Right kidney (tissue), 9 donors: ENCODE measurements at places on chromosomes 12 and 14.

- DNase-seq, result no peak
Observed at GRCh38 chr12:121647-122046, 55.1 kb downstream of the IQSEC3 start.

GRCh38 chr14:41605550-41606281 lies 960 bp upstream of the LRFN5 start:
- DNase-seq, result peak; percentile 87

DNA sequence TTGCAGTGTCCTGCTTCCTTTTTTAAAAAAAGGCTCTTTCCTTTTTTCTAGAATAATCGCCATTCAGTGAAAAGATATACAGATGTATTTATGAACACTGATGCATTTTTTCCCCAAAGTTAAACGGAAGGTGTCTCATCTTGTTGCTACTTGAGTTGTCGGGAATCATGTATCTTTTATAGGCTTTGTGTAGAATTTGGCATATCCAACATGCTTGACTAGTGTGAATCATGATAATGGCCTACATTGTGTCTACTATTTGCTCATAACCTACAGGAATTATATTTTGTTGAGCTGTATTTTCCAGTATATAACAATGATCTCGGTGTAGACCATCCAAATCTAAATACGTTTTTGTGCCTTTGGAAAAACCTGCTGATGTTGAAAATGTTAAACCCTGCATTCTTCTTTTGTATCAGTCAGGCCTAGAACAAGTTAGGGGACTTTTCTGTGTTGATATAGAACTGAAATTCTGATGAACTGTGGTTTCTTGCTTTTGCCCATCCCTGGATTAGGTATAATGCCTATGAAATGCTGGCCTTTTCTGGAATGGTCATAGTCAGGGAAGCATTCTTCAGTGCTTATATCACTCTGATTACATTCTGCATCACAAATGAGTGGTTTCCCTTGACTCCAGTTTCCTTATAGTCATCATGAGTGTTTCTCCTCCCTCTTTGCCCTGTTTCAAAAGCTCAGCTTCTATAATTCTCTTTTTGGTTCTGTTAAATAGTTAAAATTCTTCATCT lies 10.8 kb downstream of the BMAL2 start:
- DNase-seq, result no peak

- no peak for DNase-seq
Observed at GRCh38 chr14:21840765-21841164, 167.1 kb upstream of the OR4E1 start.

DNA sequence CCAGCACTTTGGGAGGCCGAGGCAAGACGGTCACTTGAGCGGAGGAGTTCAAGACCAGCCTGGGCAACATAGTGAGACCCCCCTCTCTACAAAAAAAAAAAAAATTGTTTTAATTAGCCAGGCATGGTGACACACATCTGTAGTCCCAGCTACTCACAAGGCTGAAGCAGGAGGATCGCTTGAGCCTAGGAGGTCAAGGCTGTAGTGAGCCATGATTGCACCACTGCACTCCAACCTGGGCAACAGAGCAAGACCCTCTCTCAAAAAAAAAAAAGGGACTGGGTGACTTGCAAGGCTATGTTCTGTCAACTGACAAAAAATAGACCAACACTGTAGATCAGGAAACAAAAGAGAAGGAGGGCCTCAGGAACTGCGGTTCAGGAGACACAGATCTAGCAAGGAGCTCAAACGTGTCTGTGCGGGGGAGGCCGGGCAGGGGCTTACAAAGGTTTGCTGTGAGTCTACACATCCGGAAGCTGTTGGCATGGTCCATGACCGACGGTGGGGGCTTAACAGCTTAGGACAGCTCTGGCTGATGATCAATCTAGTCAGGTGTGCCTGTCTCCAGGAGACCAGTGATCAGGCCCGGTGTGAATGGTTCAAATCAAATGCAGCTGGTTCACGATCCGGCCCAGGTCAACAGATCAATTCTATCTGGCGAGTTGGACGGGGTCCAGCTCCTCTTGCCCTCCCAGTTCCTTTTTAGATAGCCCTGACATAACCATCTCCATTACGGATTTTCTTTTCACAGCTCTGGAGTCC lies 31.7 kb upstream of the INF2 start:
- DNase-seq, result no peak

DNA sequence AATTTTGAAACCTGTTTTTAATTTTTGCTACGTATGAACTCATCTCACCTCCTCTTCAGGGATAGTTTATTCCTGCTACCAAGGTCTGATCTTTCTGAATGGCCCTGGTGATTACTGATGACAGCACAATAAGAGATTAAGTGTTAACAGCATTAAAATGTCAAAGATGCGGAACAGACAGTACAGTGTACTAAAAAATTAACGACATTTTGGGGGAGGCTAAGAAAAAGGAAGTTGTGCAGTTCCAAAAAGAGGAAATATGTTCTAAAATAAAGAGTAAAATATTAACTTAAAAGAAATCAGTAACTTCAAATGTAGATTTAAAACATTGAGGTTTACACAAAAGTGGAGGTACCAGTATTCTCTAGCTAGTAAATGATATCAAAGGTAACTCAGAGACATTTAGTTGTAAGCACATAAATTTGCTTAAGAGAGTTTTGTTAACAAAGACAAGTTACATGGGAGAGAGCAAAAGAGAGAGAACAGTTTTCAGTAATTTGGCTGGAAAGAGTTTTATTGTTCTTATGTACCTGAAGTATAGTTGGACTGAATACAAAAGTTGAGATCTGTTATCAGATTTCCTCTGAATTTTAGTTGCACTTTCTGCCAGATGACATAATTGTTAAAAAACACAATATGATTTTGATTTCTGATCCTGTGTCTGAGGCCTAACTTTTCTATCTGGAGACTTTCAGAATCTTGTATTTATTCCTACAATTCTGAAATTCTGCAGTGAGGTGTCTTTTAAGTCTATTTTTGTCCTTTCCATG lies 4.2 kb upstream of the CLECL1 start:
- DNase-seq, result no peak

DNA sequence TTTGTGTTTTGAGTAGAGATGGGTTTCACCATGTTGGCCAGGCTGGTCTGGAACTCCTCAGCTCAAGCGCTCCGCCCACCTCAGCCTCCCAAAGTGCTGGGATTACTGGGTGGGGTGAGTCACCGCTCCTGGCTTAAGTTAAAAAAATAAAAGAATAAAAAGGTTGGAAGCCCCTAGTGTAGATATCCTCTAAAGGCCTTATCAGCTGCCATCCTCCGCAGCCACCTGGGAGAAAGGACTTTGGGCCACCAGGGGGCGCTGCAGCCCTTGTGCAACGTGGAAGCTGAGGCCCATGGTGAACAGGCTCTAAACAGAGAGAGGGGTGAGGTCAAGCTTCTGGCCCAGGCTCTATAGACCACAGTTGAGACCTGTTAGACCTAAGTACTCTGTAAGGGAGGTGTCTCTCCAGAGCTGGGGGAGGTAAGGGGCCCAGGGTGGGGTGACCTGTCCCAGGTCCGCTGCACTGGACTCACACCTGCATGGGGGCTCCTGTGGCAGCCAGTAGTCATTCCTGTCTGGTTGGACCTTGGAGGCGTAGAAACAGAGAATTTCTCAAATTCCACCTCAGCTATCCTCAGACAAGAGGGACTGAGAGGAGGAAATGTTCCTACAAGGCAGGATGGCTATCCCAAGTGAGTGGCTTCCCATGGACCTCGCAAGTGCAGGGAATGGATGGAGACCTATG lies 14.0 kb upstream of the RACGAP1 start:
- DNase-seq, result peak; percentile 49

DNA sequence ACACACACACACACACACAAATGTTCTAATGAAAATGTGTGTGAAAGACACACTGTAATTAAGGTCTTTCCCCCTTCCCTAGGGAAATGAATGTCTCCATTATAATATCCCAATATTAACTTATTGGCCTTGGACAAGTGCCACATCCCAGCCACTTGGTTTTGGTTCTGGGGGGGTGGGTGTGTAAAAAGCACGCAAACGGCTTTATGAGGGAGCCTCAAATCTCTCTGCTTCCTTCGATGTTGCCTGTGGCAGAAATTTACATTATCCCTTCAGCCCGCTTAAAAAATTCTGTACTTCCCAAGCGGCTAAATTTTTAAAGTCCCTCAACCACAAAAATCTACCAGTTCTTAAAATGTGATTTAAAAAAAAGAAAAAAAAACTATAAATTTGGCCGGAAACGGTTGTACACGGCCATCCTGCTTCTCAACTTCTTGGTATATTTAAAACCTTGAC lies 432 bp downstream of the C14orf93 start:
- no peak for DNase-seq

- DNase-seq, result peak; percentile 23
Observed at GRCh38 chr12:12323591-12323990, 26.5 kb downstream of the MANSC1 start.

DNA sequence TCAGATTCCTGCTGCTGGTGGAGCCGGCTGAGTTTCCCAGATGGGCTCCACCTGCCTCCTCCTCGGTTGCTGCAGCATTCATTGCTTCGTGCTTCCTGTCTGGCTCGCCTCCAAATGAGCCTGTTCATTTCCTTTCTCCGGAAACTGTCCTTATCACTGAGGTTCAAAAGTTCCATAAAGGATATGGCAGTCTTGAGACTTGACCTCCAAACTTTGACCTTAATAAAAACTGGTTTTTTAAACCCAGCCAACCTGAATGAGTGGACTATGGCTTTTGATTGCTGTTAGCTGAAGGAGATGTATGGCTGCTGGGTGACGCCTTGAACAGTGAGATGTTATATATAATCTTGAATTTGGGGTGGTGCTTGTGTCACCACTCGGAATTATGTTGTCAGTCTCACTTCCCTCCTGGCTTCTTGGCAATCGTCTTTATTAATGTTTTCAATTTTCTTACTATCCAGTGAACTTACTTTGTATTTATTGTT lies 62.7 kb downstream of the RASSF3 start:
- DNase-seq, result no peak

GRCh38 chr14:70879448-70879847 lies 27.8 kb upstream of the PCNX1 start:
- DNase-seq, result no peak

DNA sequence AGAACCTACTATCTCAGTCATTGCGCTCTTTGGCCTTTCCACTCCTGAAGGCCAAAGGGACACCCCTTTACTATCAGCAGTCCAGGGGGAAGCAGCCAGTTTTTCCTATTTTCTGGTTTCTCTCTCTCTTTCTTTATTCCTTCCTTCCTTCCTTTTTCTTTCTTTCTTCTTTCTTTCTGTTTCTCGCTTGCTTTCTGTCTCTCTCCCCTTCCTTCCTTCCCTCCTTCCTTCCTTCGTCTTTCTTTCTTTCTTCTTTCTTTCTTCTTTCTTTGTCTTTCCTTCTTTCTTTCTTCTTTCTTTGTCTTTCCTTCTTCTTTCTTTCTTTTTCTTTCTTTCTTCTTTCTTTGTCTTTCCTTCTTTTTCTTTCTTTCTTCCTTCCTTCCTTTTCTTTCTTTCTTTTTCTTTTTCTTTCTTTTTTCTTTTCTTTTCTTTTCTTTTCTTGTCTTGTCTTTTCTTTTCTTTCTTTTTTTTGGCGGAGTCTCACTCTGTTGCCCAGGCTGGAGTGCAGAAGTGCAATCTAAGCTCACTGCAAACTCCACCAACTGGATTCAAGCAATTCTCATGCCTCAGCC lies 64.9 kb upstream of the OTX2 start:
- no peak for DNase-seq

- DNase-seq, result no peak
Observed at GRCh38 chr12:82740129-82741000, 53.7 kb downstream of the TMTC2 start.

GRCh38 chr12:90514325-90514724 lies 440.7 kb downstream of the CCER1 start:
- peak; percentile 21 for DNase-seq

GRCh38 chr14:62077676-62078261 lies 315.5 kb downstream of the SNAPC1 start:
- no peak for DNase-seq

GRCh38 chr14:57530571-57530970 lies 36.9 kb upstream of the CCDC198 start:
- DNase-seq, result no peak

DNA sequence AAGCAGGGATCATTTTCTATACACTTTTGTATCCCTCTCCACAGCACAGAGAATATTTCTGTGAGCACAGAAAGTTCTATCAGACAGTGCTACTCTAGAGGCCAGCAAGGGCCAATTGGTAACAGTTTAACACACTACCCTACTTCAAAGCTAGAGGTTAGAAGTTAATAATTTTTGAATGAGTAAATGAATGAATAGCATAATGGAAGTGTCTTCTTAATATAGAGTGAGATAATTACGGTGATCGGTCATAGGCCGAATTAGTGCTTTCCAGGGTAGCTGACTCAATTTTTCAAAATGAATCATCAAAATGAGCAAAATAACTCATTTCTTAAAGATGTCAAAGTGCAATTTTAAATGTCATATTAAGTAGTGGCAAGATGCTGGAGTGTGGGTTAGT lies 67.0 kb upstream of the CCDC198 start:
- no peak for DNase-seq

- no peak for DNase-seq
Observed at GRCh38 chr14:79418649-79419415, 792.5 kb downstream of the DIO2 start.

- DNase-seq, result no peak
Observed at GRCh38 chr14:94213741-94214140, 39.6 kb downstream of the PPP4R4 start.

DNA sequence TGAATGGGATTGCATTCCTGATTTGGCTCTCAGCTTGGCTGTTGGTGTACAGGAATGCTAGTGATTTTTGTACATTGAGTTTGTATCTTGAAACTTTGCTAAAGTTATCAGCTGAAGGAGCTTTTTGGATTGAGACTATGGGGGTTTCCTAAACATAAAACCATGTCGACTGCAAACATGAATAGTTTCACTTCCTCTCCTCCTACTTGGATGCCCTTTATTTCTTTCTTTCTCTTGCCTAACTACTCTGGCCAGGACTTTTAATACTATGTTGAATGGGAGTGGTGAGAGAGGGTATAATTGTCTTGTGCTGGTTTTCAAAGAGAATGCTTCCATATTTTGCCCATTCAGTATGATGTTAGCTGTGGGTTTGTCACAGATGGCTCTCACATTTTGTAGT lies 141.5 kb downstream of the CEP83 start:
- DNase-seq, result no peak

- no peak for DNase-seq
Observed at GRCh38 chr14:64217834-64218233, 76.3 kb downstream of the ESR2 start.

DNA sequence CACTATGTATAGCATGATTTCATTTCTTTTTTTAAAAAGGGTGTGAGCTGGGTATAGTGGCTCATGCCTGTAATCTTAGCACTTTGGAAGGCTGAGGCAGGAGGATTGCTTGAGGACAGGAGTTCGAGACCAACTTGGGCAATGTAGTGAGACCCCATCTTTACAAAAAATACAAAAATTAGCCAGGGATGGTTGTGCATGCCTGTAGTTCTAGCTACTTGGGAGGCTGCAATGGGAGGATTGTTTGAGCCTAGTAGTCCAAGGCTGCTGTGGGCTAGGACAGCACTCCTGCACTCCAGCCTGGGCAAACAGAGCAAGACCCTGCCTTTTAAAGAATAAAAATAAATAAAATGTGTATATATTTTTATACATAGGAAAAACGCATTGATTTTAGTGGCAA lies 43.0 kb downstream of the DIP2B start:
- DNase-seq, result no peak

GRCh38 chr12:103799504-103799856 lies 41.6 kb downstream of the NT5DC3 start:
- no peak for DNase-seq

GRCh38 chr12:119809023-119809422 lies 68.1 kb downstream of the CIT start:
- no peak for DNase-seq

GRCh38 chr12:43154498-43155045 lies 397.4 kb downstream of the ADAMTS20 start:
- no peak for DNase-seq
